ENCODE measurements at places on chromosomes 1 and 21. TPM values are rescaled to one million over a fixed set of nuclear protein-coding genes. Genes with fewer than 3 reads are reported as not detected.

GRCh38 chr1:200909757-200910239 lies 15.1 kb downstream of the INAVA start:
- no peak for DNase-seq

DNA sequence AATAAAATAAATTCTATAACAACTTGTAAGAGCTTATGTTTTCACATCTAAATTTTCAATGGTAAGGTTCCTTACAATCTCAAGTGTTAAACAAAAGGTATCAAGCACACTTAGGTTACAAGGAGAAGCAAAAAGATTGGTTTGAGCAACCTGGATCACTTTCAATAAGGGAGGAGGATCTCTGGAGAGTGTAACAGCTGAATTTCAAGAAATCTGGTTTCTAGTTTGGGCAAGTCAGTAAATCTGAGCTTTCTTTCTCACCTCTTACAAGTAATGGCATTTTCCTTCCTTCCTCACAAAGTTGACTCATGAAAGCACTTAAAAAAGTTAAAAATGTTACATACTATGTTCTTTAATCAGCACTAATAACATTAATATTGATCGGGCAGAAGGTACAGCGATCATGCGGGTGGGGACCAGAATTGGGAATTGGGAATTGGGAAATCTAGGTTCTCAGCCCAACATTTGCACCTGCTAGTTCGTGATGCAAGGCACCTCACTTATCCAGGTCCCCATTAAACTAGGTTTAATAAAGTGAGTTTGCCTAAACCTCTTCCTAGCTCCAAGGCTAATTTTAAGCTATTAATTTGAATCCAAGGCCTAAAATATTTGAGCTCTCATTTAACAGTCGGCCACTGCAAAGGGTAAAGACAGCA lies 3.1 kb downstream of the NUCKS1 start:
- DNase-seq: no peak

DNA sequence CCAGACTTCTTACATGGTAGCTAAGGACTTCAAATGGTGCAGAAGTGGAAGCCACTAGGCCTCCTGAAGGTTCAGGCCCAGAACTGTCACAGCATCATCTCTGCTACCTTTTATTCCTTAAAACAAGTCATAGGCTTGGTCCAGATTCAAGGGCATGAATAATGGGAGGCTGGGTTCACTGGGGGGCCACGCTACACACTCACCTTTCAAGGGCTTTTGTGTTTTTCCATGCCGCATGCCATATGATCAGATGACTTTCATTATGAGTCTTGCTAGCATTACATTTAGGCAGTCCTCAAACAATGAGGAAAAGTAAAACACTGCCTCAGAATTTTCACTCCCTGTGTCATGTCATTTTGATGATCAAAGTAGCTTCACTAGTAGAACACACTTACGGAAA lies 83.4 kb downstream of the VPS26C start:
- DNase-seq: no peak

DNA sequence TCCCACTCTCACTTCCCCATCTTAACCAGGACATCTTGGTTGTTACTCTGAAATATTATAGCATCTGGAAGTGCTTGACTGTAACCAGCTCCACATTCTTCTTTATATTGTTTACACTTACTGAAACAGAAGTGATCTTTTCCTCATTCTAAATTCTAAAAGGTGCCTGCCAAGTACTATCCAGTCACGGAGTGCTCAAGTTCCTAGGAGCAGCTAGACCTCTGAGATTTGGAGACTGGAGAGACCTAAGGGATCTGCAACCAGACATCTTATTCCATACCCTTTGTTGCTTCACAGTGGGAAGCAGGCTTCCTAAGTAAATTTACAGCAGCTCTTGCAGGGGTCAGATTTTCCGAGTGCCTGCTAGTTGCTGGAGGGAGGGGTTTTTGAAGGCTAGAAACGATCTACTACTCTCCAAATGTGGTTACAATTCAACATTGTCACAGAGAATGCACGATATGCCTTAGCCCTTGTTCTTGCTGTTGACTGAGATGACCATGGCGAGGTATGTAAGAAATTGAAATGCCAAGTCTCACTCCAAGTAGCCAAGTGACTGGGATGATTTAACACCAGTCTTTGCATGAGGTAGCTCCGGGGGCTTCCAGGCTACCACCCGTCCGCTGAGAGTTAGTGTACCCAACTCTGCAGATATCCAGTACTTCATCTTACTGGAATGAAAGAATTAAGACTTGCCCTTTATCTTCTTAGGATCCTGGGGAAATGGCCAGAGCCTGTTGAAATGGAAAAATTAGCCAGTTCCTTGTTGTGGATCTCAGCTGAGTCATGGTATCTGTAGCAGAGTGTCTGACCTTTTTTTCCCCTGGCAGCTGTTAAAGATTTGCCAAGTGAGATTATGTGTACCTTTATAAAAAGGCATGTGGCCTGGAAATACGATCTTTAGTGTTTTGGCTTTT lies 150.8 kb downstream of the MAST2 start:
- DNase-seq: peak; percentile 86

IL20 gene
- not detected for total RNA-seq

Measured in M059J (cell line).